ENCODE measurements at places on chromosomes 5 and 9.

DNA sequence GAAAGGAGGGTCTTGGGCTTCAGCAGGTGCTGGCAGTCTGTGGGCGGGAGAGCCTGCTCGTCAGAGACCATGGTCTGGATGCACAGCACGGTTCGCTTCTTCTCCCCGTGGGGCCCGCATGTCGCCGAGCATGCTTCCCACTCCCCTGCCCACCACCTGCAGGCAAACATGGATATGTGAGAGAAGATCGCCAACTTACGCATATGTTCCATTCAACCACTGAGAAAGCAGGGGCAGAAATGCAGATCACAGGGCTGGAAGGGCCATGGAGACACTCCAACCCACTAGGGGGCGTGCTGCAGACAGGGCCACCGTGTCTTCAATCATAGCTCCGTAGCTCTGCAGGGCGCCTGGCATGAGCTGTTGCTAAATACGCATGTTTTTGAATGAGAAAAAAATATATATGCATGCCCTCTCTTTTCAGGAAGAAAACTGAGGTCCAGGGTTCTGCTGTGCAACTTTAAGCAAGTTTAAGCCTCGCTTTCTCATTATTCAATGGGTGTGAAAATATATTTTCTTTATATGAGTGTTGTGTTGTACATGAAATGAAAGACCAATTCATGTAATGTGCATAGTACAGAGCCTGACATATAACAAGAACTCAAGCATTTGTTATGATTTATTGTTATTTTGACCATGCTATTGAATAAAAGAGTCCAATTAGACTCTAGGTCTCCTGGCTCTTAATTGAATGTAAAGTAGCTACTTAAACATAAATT, 148.0 kb downstream of the TARS1 start:
- peak; percentile 18 for DNase-seq

GRCh38 chr9:18849890-18850677, 182.9 kb downstream of the SAXO1 start:
- no peak for DNase-seq

DNA sequence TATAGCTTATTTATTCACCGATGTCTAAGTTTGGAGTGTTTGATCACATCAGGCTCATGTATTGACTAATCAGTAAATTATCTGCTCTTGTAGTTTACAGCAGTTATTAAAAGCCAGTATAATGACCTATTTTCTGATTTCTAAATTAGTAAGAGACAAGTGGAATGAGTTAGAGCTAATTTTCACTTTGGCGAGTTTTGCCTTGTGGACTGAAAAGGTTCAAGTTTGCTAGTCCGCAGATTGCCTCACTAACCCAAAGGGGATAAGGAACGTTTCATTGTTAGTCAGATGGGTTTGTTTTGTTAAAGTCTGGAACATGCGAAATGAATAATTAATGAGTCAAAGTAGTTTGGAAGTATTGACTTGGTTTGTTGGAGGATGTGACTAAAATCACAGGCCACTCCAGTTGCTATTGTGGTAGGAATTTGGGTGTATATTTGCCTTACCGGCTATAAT, 40.1 kb downstream of the SMARCA2 start:
- DNase-seq, result no peak

GRCh38 chr5:153569036-153569435, 78.6 kb downstream of the GRIA1 start:
- DNase-seq, result no peak

DNA sequence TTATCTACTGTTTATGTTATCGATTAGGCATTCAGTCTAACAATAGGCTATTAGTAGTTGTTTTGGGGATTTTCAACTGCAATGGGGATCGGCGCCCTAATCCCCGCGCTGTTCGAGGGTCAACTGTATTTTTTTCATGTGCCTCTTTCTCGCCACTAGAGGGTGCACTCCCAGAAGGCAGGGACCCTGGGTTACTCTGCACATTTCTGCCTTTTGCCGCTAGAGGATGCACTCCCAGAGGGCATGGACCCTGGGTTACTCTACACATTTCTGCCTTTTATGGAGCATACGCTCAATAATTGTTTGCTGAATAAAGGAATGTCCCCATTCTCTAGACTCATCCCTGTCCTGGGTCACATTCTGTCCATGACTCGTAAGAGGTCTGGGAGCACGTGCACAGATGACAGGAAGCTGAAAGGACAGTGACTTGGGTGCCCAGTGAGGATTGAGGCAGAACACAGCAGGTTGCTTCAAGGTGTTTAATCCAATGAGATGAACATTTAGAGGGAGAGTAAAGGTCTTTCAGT, 27.9 kb upstream of the RECK start:
- DNase-seq, result peak; percentile 69

GRCh38 chr9:93099551-93100275, 3.7 kb downstream of the CARD19 start:
- no peak for DNase-seq

- no peak for DNase-seq
Observed at GRCh38 chr9:20349568-20349967, 272.7 kb downstream of the MLLT3 start.

GRCh38 chr5:180865981-180866695, 5.1 kb upstream of the ZFP62 start:
- no peak for DNase-seq

GRCh38 chr9:114785866-114786650, 19.8 kb downstream of the TNFSF15 start:
- DNase-seq, result no peak

- no peak for DNase-seq
Observed at GRCh38 chr9:129111528-129112151, 425 bp downstream of the PTPA start.

DNA sequence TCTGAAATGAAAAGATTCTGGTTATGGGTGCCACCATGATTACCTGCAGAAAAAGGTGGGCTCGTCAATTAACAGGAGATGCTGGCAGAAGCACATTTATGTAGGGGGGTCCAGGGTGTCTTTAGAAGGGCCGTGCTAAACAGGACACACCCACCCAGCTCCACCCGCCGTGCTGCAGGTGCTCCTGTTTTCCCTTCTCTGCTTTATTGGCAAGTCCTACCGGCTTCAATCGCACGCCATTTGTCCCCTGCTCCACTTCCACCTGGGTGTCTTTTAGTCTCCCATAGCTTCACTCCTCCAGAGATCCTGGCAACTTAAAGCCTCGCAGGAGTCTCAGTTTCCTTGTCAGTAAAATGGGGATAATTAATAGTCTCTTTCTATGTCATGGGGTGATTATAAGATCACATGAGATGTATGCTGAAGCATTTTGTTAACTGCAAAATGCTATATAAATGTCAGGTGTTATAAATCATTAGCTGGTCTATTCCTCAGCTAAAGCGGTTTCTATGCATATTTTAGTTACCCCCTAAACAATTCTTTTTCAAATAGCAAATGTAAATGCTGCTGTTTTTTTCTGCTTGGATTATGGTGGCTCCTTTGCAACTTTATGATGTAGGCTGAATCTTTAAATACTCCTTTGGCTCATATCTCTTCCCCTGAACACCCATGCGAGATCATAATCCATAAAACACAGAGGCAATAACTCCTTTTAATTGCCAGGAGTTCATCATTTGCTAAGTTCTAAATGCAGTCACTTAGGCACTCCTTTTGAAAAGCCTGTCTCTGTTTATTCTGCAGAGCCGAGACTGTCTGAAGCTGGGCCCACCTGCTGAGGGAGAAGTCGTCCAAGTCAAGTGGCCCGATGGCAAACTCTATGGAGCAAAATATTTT, 406.9 kb downstream of the KDM4C start:
- no peak for DNase-seq

DNA sequence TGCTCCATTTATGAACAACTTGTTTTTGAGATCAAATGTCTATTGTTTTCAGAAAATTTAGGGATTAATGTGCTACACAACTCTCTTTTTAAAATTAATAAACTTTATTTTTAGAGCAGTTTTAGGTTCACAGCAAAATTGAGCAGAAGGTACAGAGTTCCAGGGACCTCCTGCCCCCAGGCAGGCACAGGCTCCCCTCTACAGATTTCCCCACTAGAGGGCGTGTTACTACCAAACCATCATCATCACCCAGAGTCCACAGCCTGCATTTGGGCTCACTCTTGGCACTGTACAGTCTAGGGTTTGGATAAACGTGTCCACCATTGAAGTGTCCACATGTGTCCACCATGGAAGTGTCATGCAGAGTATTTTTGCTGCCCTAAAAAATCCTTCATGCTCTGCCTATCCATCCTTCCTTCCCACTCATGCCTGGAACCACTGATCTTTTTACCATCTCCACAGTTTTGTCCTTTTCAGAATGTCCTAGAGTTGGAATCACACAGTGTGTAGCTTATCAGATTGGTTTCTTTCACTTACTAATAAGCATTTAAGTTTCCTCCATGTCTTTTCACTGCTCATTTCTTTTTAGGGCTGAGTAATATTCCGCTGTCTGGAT, 61.7 kb downstream of the MRPL36 start:
- DNase-seq, result peak; percentile 51

DNA sequence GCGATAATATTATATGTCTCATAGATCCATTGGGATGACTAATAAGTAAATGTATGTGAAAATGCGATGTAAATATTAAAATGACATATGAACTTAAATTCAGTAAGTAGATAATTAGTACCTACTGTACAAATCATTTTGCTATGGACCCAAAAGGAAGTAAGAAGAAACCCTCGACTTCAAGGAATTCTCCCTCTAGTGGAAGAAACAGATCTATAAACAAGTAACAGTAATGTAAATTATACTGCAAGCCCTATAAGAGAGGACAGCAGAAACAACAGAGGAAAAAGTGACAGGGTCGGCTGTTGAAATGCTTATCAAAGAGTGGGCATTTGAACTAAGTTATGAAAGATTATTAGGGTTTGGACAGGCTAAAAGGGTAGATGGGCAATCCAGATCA, 320.3 kb downstream of the DMAC1 start:
- no peak for DNase-seq

DNA sequence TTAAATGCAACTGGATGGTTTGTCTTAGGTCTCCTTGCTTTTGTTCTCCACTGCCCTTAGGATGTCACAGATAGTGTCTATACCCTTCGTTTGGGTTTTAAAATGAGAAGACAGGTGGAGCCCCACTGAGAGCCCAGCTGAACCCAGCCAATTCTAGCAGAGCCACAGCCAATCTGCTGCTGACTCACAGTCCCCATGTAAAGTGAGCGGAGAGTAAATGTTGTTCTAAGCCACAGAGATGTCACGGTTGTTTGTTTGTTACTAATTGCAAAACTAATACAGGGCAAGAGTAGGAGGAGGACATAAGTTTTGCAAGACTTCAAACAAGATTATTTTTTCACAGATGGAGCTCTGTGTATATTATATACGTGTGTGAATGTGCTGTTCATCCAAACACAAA, 50.5 kb upstream of the AGXT2 start:
- DNase-seq, result no peak

GRCh38 chr5:113806250-113806649, 292.8 kb downstream of the YTHDC2 start:
- DNase-seq, result no peak

- no peak for DNase-seq
Observed at GRCh38 chr5:2891781-2892180, 140.3 kb upstream of the IRX2 start.

- no peak for DNase-seq
Observed at GRCh38 chr9:13755551-13755950, 476.1 kb upstream of the MPDZ start.

- DNase-seq, result no peak
Observed at GRCh38 chr5:159903131-159903530, 13.2 kb upstream of the ADRA1B start.

- DNase-seq, result no peak
Observed at GRCh38 chr5:10301266-10301665, 6.4 kb downstream of the CMBL start.

DNA sequence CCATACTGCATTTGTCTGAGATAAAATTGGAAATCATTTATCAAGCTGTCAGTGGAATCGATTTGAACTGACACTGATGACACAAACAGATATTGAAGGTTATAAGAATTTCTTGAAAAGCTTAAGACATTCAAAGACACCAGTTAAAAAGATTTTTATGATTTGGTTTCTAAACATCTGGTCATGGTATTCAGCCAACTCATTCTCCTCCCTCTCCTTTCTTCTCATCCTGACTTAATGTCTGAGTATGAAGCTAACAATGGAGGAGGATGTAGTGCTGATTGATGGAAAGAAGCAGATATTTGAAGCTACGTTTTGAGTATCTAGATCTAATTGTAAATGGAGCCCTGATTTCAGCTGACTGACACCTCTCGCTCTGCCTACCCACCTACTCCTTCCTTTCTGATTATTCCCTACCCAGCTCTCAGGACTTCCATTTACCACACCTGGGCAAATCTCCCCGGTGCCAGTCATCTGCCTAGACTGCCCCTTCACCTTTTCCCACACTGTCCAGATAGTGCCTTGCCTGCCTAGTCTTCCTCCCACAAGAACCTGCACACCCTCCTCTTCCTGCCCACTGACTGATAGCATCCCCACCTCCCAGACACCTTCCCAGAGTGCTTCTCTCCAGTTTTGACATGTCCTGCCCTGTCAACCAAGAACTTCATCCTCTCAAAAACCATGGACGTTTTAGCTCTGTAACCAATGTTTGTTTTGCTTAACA, 20.7 kb upstream of the LIFR start:
- DNase-seq, result no peak

DNA sequence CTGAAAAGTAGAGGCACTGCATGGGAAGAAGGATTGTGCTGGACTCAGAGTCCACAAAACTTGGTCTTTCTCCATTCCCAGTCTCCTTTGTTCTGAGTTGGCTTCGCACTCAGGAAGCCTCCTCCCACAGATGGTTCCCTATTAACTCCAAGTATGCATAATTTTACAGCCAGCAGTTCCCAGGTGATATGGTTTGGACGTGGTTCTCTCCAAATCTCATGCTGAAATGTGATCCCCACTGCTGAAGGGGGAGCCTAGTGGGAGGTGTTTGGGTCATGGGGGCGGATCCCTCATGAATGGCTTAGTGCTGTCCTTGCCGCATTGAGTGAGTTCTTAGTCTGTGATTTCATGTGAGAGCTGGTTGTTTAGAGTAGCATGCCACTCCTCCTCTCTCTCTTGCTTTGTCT, 86.6 kb downstream of the FEM1C start:
- DNase-seq, result no peak

DNA sequence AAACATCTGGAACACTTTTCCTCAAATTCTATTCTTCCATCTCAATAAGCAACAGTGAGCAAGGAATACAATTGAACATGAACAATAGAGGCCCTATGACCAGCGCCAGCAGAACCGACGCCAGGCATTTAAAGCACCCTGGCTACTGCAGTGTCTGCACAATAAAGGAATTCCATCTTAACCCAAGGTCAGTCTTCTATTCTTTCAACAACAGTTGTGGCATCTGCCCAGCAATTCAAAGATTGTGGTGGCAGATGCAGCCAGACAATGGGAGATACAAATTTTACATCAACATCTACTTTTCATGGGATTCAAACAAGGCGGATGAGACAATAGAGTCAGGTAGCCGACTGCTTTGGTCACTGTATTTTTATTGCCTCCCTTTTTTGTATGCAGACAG, 65.9 kb downstream of the ELL2 start:
- DNase-seq, result no peak

- no peak for DNase-seq
Observed at GRCh38 chr5:113293068-113293974, 141.5 kb downstream of the TSSK1B start.

All from CD4-positive, alpha-beta T cell treated with Interleukin-4 for 1 hour (primary cell).